ENCODE measurements at places on chromosomes 4 and X. TPM values are rescaled to one million over a fixed set of nuclear protein-coding genes. Genes with fewer than 3 reads are reported as not detected.

CXCL3 gene
- 9.8 TPM for total RNA-seq

HMGB3 gene
- total RNA-seq = 75.3 TPM

DNA sequence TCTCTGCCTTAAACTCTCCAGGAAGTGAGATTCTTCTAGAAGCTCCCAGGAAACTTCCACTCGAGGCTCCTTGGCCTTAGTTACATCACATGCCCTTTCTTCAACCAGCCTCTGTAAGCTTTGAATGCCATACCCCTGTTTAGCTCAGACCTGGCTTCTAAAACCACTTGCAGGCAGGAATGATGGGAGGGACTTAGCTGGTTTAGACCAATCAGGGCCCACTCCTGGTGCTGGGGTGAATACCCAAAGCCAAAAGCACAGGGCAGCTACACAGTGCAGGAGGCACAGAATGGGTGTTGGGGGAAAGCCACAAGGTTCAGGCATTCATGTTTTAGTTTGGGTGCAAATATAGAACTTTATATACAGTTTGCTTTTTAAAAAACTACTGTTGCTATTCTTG, 296.2 kb downstream of the FRMPD4 start:
- DNase-seq = no peak

GRCh38 chr4:110675426-110675825, 52.5 kb upstream of the PITX2 start:
- no peak for DNase-seq

DNA sequence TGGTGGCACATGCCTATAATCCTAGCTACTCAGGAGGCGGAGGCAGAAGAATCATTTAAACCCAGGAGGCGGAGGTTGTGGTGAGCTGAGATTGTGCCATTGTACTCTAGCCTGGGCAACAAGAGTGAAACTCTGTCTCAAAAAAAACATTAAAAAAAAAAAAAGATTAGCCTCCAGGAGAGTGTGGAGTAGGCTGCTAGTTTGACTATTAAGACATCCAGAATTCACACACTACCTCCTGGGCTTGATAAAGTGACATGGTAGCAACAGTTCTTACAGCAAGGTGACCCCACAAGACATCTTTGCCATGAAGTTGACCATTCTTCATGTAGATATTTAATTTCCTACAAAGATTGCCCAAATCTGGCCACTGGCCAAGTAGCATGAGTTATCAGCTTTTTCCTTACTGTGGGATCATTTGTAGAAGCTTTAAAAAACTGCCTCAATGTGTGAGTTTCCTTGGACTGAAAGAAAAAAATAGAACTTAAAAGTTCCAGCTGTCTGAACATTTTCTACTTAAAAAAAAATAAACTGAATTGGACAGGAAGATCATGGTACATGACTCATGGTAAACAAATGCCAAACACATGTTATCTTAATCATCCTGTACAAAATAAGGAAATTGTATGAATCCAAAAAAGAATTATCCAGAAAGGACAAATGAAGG, 35.3 kb upstream of the SPRY1 start:
- DNase-seq = peak; percentile 63

GRCh38 chr4:90474484-90474883, 347.3 kb downstream of the CCSER1 start:
- no peak for DNase-seq

DNA sequence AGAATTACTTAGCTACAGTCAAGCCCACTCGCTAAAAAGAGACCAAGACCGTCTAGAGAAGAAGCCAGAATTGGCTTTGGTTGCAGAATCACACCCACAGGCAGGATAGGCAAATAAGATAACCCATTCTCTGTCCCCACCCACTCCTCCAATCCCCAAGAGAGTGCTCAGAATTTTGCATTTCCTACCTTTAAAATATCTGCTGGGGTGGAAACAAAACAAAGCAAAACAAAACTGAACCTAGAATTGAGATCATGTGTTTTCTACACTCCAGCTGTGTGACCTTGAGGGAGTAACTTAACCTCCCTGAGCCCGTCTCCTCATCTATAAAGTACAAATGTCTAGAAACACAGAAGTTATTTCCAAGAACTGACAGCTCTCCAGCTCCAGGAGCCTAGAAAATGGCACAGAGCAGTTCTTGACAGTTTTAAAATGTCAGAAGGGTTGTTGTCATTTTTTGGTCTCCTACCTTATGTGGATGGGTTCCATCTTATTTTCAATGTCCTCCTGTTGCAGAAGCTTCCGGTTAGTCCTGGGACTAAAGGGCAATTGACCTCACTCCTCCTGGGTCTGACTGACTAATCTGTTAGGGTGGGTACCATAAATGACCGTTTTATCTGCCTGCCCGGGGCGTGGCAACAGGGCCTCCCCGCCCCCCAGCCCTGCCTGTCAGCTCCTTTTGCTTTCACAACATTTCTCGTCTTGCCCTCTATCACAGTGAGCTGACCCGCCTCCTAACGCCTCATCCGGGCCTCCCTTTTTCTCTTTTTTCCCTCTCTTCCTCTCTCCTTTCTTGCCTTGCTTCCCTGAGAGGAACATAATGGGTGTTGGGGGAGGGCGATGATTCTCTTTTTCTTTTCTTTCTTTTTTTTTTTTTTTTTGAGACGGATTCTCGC, 114.0 kb downstream of the RBM47 start:
- peak; percentile 12 for DNase-seq
